ENCODE measurements at places on chromosomes 4 and X. TPM values are rescaled to one million over a fixed set of nuclear protein-coding genes. Genes with fewer than 3 reads are reported as not detected.

DNA sequence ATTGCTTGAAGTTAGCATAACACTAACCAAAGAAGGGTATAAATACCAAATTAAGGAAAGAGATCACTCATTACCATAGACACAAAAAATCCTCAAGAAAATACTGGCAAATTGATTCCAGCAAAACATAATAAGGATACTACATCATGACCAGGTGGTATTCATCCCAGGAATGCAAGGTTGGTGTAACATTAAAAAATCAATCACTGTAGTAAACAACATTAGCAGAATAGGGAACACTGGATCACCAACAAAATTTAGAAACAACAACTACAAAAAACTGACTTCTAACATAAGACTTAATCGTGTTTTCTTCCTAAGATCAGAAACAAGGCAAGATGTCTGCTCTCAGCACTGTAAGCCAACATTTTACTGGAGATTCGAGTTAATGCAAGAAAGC is 14.1 kb downstream of the GAK start:
- no peak for DNase-seq

CENPVL1 gene
- total RNA-seq, result not detected

LRP2BP gene
- total RNA-seq, result not detected

DNA sequence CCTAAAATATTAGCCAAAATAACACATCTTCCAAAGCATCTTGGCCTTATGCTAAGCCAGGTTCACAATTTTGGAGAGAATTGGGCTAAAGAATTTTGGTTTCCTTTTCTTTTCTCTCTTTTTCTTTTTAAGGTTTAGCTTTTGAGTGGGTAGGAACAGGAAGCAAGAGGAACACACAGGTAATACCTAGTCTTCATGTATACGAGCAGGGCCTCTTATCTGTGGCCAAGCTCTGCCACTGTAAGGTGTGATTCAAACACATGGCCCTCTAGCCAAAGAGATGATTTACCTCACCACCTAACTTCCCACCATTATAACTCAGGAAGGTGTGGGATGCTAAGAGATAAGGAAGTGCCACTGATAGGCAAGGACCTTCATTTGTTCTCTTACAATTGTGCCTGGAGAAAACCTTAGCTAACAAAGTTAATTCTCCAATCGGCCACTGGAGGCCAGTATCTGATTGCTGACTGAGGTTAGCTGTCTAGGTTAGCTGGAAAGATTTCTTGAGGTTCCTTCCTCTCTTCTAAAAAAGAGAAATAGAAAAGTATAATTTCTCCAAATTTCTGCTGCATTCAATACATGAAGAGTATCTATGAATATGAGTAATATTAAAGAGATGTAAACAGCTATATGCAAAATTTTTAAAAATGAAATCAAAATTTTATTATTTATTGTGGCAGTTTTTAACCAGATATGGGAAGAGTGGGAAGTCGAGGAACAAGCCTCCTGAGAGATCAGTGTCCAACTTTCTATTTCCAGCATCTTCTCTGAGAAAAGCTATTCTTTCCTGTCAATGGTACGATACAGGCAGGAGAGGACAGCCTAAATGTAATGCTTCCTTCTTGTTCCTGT is 30.1 kb upstream of the BBS7 start:
- peak; percentile 54 for DNase-seq

DNA sequence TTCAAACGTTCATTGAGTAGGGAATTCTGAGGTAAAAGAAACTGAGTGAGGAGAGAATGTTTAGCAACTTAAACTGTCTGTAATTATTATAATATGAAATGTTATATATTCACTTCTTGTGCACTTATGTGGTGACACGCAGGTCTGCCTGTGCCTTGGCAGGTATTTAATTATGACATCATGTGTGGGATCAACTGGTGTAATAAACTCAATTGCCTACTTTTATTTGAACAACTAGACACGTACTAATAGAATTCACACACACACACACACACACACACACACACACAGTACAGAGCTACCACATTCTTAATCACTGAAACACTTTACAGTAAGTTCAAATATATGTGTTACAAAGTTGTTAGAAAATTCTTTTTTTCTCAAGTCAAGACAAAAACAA is 20.7 kb upstream of the SLC25A31 start:
- peak; percentile 54 for DNase-seq

GRCh38 chr4:42673082-42673425 is 16.1 kb upstream of the ATP8A1 start:
- DNase-seq, result peak; percentile 96

DNA sequence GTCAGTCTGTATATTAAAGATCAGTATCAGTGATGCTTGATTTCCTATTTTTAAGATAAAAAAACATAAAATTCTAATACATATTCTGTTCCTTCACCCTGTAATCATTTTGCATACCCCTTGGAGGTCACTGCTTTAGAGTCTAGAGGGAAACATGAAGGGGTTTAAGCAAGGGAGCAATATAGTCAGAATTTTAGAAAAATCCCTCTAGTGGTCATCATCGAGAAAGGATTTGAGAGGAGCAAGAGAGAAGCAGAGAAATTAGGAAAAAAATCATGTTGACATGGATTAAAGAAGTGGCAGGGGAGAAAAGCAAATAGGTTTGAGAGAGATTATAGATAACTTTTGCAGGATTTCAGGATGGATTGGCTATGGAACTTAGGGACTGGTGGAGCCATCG is 11.1 kb downstream of the APEX2 start:
- DNase-seq, result no peak

FAAH2 gene
- total RNA-seq, result 12.0 TPM

TLR1 gene
- total RNA-seq, result 25.2 TPM

RASL11B gene
- 21.2 TPM for total RNA-seq

GRCh38 chr4:139555705-139556070 is 331 bp downstream of the SETD7 start:
- no peak for DNase-seq

DNA sequence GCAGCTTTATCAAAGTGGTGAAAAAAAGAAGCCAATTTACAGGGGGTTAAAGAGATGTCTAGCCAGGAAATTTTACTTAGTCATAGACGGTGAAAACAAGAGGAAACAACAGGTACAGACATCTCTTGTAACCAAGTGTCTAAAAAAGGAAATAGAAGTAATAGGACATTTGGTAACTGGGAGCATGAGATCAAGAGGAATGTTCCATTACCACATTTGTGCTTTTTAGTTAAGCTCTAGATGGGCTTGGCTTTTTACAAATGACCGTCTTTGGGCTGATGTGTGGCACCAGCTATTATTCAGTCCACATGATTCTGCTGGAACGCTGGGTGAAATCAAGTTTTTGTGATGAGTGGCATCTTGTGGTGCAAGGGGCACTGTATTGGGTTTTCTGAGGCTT is 179.5 kb downstream of the SMIM20 start:
- no peak for DNase-seq

POU3F4 gene
- total RNA-seq, result not detected

GRCh38 chrX:8194216-8194615 is 23.1 kb upstream of the VCX2 start:
- peak; percentile 15 for DNase-seq

DNA sequence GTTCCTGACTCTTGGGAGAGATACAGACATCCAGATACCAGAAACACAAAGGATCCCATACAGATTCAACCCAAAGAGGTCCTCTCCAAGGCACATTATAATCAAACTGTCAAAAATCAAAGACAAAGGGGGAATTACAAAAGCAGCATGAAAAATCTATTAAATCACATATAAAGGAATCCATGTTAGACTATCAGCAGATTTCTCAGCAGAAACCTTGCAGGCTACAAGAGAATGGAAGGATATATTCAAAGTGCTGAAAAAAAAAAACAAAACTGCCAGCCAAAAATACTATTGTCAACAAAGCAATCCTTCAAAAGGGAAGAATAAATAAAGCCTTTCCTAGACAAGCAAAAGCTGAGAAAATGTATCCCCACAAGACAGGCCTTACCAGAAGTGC is 14.8 kb upstream of the ADGRL3 start:
- DNase-seq, result no peak

RADX gene
- total RNA-seq, result 5.0 TPM

- no peak for DNase-seq
These were observed 48.7 kb downstream of the UCHL1 start for GRCh38 chr4:41305476-41305875.

DNA sequence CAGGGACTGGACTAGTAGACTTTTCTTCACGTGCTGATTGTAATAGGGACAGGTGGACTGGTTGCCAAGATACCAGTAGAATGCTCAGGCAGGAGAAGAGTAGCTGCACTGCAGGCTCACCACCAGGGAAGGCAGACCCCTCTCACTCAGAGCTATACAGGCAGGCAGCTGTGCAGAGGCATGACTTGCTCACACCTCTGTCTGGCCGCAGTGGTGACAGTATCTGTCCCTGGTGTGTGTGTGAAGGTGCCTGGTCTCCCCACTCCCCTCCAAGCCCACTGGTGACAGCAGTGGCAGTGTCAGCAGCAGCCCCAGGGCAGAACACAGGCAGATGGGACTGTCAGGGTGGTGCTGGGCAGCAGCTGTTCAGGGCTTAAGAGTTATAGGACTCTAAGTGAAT is 140.7 kb downstream of the RPS6KA6 start:
- DNase-seq, result no peak

FAM9C gene
- not detected for total RNA-seq

- DNase-seq, result peak; percentile 40
These were observed 145.8 kb upstream of the SPRY1 start for GRCh38 chr4:123250843-123251242.

DNA sequence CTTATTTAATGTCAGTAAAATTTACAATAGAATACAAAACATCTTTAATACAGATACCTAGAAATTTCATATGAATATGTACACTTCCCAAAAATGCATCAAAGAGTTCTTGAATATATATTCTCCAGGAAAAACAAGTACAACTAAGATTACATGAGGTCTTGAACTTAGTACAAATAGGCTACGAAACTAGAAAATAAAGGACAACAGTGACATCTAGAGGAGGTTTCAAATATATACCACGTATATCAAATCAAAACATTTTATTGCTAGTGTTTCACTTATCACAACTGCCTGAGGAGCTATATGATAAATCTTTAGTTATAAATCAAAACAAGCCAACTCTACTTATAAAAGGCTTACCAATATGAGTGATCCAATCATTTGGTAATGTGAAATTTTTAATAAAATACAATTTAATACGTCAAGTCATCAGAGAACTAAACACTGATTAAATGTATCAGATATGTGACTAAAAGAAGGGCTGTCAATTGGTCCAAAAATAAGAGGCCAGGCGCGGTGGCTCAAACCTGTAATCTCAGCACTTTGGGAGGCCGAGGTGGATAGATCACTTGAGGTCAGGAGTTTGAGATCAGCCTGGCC is 36.6 kb downstream of the ANAPC10 start:
- peak; percentile 70 for DNase-seq

GRCh38 chr4:182306792-182307507 is 63.7 kb downstream of the TENM3 start:
- DNase-seq, result peak; percentile 47

DNA sequence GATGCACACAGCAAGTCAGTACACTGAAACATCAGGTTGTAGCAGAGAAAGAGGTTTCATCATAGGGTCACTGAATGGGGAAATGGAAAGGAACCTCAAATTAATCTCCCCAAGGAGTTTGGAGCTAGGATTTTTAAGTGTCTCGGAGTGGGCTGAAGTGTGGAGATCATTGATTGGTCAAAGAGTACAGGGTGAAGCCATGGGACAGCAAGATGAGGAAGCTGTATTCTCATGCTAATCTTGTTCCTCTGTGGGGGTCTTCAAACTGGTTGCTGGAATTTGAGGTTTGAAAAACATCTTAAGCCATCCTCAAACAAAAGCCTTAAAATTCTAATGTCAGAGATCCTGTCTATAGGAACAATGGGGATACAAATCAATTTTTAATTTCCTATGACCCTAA is 78.8 kb upstream of the TEX13A start:
- no peak for DNase-seq

CT45A10 gene
- not detected for total RNA-seq

PCDH7 gene
- 4.0 TPM for total RNA-seq

TIGD4 gene
- 0.87 TPM for total RNA-seq

DNA sequence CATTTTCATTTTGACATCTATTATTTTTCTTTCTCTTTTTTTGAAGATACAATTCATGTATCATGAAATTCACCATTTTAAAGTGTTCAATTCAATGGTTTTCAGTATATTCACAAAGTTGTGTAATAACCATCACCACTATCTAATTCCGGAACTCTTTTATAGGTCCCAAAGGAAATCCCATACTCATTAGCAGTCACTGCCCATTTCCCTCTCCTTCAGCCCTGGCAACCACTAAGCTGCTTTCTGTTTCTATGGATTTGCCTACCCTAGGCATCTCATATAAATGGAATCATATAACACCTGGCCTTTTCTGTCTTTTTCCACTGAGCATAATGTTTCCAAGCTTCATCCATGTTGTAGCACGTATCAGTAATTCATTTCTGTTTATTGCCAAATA is 3.2 kb upstream of the FGF2 start:
- DNase-seq, result no peak

- DNase-seq, result no peak
These were observed 2.8 kb upstream of the ARHGAP4 start for GRCh38 chrX:153928846-153929245.

DNA sequence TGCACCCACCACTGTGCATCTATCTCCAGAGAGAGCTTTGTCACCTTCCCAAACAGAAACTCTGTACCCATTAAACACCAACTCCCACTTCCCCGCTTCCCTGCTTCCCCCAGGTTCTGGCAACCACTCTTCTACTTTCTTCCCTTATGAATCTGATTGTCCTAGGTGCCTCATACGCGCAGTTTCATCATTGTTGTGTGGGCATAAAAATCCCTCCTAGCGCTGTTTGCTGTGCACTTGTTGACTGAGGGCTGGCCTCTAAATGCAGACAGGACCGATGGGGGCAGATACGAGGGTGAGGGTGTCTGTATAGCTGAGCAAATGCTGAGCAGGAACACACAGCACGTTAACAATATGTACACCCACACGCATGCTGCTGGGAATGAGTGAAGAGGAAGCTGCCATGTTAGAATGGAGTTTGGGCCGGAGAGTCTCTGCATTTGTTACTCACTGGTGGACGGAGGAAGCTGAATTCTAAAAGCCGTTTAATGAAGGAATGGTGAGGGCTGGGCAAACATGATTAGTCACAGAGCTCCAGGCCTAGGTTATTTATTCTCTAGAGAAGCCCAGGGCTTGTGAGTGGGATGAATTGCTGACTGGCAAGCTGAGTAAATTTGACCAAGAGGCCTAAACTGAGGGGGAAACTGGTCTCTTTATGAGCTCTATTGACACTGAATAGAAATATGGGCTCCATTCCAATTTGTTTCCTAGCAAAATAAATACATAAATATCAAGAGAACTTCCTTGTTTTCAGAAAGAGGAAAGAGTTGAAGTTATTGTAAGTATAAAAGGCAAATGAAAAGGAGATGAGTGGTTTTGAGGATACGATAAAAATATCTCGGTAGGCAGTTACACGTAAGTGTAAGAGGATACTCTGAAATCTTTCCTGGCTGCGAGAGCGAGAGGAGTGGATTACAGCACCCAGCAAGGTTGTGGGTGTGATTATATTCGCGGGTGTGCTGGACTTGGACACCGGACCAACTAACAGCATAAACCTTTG is 95.9 kb upstream of the RPS6KA3 start:
- DNase-seq, result peak; percentile 93

- DNase-seq, result peak; percentile 28
These were observed 38.9 kb upstream of the TMPRSS11D start for GRCh38 chr4:67922697-67923096.
